ENCODE measurements at places on chromosomes 12 and 14.

DNA sequence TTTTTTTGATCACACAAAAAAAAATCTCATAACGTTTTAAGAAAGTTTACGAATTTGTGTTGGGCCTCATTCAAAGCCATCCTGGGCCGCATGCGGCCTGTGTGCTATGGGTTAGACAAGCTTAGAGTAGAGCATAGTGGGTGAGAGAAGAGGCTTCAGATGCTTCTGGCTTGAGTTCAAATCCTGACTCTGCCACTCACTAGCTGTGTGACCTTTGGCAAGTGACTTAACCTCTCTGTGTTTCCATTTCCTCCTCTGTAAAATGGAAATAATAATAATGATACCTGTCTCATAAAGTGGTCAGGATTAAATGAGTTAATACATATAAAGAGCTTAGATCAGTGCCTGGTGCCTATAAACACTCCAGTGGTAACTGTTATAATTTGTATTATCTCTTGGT lies 6.2 kb downstream of the P2RX4 start:
- DNase-seq, result no peak

DNA sequence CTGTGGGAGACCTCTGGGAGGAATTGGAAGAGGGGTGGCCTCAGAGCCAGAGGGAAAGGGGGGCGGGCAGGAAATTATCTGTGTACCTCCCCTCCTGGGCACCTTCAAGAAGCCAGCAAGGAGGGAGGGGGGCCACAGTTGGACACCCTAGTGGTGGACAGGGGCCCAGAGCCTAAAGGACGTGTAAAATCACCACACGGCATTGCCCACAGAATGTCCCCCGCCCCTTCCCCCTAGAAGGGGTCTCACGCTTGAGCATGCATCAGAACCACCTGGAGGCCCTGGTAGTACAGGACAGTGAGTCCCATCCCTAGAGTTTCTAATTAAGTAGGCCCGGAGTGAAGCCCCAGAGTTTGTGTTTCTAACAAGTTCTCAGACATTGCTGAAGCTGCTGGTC lies 8.2 kb downstream of the ENDOU start:
- DNase-seq, result no peak

DNA sequence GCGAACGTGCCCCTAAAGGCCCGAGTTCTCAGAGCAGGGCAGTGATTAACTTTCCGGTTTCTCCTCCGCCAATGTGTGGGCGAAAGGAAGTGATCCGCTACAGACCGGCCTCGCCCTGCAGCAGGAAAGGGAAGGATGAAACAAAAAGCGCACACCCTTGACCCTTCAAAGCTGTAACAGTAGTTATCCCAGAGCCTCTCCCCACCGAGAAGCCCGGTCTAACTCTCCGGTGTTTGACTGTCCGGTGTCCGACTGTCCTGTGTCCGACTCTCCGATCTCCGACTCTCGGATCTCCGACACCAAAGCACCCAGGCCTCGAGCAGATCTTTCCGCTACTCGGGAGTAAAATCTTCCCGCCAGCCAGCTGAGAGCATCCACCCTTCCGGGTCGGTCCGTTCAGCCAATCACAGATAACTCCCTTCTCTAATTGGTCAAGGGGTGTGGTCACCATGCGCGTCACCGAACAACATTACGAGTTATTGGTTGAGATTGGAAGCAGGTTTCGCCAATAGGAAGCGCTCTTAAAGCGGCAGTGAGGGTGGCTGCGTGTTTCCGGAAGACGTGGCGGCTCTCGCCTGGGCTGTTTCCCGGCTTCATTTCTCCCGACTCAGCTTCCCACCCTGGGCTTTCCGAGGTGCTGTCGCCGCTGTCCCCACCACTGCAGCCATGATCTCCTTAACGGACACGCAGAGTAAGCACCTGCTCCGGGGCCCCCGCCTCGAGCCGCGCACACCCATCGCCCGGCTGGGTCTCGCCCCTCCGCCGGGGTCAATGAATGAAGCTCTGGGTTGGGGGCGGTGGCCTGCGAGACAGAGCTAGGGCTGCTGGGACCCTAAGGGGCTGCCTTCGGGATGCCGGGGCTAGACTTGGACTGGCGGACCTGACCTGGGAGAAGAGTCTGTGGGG lies at the start of the genes GOLT1B and RECQL:
TSS of gene GOLT1B (plus strand) at position 532 of the 906 bp plus-strand sequence. CDS start at position 667, 135 bp downstream.
TSS of gene RECQL (minus strand) at position 378 of the 906 bp plus-strand sequence. CDS start 2,065 bp downstream, outside the sequence.
- peak; percentile 93 for DNase-seq

DNA sequence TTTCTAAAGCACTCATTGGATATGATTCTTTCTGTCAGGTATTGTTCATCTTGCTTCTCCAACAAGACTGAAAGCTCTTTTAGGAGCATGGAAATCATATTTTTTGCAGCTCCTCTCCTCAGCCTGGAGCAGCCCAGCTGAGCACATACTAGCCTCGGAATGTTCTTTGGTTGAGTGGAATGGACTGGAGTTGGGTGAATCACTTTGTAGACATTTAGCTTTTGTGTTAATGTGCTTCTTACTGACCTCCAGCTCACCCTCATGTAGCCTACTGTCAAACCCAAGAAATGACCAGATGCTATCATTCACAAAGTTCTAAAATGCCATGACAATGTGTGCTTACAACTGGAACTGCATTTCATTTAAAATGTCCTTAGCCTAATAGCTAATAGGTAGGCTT lies 161.1 kb downstream of the NUAK1 start:
- no peak for DNase-seq

GRCh38 chr14:54808326-54809161 lies 94.1 kb downstream of the GCH1 start:
- no peak for DNase-seq

DNA sequence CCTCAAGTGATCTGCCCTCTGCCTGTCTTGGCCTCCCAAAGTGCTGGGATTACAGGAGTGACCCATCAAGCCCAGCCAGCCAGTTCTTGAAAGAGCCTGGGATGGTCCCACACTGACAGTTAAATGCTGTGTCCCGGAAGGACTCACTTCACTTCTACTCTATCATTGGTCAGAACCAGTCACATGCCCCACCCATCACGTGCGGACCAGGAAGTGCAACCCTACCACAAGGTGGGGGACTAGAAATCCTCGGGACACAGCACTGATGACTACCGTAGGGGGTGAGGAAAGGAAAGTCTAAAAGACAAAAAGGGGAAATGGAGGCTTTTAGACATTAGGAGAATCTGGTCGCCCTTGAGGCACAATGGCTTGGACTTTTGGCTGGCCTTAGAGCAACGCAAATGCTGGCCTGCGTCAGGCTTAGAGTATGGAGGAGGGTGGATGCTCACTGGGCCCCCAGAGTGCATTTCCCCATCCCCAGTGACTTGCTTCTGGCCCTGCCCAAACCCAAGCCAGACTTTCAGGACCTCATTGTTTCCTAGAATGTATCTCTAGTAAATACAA lies 207.7 kb downstream of the TTC8 start:
- DNase-seq, result peak; percentile 38

DNA sequence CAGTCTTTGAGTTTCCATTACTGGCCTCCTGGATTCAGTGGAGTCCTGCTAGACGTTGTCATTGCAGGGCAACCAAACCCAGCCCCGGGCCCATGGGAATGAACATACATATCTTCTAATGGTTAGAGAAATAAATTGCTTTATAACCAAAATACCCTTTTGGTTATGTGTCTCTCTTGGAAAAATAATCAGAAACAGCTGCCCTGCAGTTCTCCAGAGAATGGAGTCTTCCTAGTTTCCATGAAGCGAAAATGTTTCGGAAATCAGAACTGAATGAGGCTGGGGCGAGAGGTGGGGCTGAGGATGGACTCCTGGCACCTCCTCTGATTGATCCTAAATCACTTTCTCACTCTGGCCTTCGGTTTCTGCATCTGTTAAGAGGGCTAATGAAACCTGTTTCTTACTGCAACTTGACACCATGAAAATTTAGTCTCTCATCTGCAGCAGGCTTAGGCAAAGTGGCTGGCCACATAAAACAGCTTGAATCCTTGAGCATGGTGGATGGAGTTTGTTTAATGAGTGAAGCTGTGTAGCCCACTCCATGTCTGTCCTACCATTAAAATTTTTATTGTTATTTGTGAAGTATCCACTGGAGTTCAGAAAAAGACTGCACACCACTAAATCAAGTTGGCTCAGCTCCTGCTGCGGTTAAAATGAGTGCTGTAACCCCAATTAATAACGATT lies 198.9 kb downstream of the CACNA1C start:
- DNase-seq, result no peak

- DNase-seq, result no peak
These were observed 116.4 kb downstream of the SLC38A1 start for GRCh38 chr12:46152456-46152855.

DNA sequence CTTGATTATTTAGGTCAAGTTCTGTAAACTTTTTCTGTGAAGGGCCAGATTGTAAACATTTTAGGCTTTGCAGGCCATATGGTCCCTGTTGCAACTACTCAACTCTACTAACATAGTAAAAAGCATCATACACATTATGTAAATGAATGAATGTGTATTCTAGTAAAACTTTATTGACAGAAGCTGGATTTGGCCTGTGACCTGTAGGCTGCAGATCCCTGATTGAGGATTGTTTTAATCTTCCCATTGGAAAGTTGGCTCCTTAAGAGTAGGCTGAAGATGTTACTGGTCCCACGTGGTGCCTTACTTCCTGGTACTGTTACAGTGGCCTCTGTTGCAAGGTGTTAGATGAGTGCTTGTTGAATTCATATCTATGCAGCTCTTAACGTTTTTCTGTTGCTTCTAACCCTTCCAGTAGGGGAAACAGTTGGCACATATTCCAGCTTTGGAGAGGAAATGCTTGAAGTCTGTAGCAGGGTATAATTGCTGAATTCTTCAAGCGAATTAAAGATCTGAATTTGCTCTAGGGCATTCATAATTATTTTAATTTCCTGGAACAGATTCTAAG lies 133.6 kb upstream of the DNM1L start:
- no peak for DNase-seq

- DNase-seq, result no peak
These were observed 93.8 kb upstream of the MON2 start for GRCh38 chr12:62372825-62373224.

- DNase-seq, result no peak
These were observed 348.9 kb upstream of the FAR2 start for GRCh38 chr12:28800129-28800528.

DNA sequence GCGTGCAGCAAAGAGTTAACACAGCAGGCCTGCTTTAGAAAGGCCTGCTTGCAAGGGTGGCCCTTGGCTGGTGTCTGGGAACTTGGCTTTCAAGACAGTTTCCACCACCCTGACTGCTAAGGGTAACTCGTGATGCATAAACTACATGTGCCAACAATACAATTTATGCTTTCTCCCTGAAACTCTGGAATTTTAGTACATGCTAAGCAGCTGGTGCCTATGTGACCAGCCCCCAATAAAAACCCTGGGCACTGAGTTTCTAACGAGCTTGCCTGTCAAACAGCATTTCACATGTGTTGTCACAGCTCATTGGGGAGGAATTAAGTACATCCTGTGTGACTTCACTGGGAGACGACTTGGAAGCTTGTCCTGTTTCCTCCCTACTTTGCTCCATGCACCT lies 133.1 kb downstream of the SLC5A8 start:
- no peak for DNase-seq

DNA sequence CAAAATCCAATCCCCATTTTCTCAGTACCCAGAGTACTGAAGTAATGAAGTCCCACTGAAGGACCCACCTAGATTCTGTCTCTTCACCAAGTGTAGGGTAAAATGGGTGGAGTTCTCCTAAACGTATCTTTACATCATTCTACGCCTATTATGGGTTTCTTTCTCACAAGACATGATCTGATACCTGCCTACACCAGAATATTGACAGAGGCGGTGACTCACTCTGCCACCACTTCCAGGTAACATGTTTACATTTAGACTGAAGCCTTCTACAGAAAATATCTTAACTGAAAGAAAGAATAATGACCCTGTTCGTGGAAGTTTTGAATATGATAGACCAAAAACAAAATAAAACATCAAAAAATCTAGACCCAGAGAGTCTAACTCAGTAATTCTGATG lies 89.8 kb downstream of the BTG1 start:
- DNase-seq, result no peak

GRCh38 chr14:65501328-65501727 lies 88.8 kb downstream of the FUT8 start:
- DNase-seq, result no peak

Measured in stimulated activated effector memory CD8-positive, alpha-beta T cell treated with anti-CD3 and anti-CD28 coated beads, Interleukin-12 subunit alpha, Interleukin-12 subunit beta, amount 100 ng/mL, for 72 hours (primary cell).